KBM-7 (cell line): ENCODE measurements at places on chromosomes 11 and 22.

- no peak for DNase-seq
These were observed 11.5 kb downstream of the VSTM5 start for GRCh38 chr11:93838967-93839366.

GRCh38 chr11:106088896-106089295 lies 11.4 kb downstream of the AASDHPPT start:
- no peak for DNase-seq

DNA sequence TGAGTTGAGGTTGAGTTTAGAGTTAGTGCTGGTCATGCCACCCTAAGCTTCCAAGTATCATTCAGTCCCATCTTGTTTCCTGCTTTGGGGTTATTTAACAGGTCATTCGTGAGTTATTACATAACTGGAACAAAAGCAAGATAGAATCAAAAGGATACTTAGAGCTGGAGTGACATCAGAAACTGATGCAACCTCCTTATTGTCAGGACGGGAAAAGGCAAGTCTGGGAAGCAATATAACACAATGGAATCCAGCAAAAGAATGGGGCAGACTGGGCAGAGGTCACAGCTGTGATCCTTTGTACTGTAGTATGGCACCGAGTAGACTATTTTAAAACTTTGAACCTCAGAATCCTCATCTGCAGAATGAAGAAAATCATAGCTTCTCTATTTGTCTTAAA lies 4.4 kb upstream of the PRSS23 start:
- DNase-seq, result no peak

DNA sequence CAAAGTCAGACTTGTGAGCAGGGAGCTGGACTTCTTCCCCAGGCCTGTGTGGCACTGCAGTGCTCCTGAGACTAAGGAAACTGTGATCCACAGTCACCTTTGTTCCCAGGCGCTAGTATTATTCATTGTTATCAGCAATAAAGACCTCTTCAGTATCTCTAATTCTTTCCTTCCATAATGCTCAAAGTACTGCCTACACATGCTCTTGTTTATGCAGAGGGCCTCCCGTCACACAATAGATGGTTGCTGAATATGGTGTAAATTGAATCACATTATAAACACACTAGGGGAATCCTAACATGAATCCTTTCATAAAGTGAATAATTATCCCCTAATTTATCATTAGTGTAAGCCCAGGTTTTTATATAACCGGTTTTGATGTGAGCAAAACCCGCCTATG lies 493.3 kb downstream of the BUD13 start:
- no peak for DNase-seq

DNA sequence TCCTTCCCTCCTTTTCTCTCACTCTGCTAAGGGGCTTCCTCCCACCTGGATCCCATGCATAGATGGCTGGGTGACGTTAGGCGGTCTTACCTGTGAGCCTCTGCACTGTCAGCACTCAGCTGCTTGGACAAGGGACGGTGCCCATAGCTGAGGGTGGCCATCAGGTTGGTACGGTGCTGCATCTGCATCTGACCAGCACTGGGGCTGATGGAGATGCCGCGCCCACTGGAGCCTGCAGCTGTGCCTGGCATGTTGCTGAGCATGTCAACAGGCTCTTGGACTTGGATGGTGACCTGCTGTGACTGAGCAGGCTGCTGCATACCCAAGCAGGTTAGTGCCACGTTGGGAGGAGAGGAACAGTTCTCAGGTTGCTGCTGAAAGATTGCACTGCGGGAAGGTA lies 21.8 kb upstream of the APOA1 start:
- no peak for DNase-seq

DNA sequence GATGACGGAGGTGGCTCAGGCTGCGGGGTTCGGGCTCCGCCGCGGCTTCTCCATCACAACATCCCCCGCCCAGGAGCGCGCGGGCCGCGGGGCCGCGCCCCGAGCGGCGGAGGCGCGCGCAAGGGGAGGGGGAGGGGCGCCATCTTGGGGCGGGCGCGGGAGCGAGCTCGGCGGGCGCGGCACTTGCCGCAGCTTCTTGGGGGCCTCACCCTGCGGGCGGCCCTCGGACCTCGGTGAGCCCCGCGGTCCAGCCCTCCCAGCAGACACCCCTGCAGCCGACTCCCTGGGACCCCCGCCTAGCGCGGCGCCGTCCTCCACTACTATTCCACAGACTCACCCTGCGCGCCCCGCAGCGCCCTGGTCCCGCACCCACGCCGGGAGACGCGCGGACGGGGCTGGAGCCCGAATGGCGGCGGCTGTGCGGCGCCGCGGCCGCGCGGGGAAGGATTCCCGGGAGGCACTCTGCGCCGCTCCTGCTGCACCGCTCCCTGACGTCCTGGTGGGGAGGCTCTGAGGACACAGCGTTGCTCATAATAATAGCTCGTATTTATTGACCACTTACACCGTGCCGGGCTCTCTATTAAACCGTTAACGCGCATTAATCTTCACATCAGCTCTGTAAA lies at the start of gene APBB1:
Gene APBB1 (minus strand): TSS at position 86 of the 623 bp plus-strand sequence. CDS start 7,747 bp downstream, outside the sequence.
- DNase-seq, result peak; percentile 60

DNA sequence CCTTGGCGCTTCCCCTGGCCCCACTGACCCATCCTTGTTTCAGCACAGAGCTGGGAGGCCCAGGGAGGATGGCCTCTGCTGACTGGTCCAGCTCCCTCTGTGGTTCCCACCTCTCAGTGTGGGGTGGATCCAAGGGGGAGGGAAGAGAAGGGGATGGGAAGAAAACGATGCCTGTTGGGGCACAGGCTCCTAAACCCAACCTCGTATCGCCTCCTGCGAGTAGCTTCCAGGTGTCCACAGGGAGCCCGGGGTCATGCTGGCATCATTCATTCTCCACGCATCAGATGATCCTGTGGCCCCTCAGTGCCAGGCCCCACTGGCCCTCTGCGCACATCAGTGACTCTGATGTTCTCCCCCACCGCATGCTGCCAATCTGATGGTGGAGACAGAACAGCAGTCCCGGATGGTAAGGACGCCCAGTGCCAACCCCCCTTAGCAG lies 5.1 kb downstream of the MYEOV start:
- DNase-seq, result no peak

- DNase-seq, result no peak
These were observed 66.5 kb downstream of the PPP2R1B start for GRCh38 chr11:111699579-111700156.

DNA sequence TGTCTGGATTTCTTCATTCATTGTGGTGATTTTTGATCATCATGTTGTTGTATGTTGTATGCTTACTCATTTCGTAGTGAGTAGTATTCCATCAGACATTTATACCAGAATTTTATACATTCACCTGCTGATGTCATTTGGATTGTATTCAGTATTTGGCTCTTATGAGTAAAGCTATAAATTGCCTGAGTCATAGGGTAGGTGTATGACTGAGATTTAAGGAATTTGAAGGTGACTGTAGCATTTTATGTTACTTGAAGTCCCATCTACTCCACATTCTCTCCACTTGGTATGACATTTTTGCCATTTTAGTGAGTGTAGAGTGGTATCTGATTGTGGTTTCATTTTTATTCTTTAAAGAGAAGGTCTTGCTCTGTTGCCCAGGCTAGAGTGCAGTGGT lies 548.2 kb downstream of the TBC1D22A start:
- no peak for DNase-seq

DNA sequence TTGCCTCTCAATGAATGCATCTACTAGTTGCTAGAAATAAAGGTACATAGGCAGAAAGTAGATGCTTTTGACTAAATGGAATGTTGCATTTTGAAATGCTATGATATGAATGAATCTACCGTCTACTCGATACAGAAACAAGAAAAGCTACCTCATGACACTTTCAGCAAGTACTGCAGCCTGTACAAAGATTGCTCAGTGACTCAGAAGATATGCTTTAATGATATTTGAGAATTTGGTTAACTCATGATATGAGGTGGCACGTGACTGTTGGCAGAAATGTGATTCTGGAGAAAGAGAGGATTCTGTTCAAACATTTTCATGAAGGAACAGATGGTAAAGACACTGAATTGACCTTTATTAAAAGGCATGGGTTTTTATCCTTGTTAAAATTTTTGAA lies 76.0 kb downstream of the HSD17B12 start:
- DNase-seq, result no peak

GRCh38 chr11:67177399-67178281 lies 58.6 kb downstream of the KDM2A start:
- no peak for DNase-seq

DNA sequence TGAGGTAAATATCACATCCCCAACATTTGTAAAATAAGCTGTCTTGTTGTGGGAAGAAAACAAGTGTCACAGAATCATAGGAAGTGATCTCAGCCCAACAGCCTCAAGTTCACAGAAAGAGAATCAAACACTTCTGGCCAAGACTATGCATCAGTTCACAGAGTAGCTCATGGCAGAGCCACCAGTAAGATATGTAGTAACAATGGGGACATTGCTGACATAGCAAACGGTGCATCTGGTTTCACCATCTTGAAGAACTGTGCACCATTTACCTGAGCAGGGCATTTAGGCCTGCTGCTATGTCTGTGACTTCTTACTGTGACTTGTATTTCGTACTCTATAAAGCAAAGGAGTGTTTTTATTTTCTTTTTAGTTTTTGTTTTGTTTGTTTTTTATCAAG lies 585.3 kb upstream of the FAT3 start:
- no peak for DNase-seq

DNA sequence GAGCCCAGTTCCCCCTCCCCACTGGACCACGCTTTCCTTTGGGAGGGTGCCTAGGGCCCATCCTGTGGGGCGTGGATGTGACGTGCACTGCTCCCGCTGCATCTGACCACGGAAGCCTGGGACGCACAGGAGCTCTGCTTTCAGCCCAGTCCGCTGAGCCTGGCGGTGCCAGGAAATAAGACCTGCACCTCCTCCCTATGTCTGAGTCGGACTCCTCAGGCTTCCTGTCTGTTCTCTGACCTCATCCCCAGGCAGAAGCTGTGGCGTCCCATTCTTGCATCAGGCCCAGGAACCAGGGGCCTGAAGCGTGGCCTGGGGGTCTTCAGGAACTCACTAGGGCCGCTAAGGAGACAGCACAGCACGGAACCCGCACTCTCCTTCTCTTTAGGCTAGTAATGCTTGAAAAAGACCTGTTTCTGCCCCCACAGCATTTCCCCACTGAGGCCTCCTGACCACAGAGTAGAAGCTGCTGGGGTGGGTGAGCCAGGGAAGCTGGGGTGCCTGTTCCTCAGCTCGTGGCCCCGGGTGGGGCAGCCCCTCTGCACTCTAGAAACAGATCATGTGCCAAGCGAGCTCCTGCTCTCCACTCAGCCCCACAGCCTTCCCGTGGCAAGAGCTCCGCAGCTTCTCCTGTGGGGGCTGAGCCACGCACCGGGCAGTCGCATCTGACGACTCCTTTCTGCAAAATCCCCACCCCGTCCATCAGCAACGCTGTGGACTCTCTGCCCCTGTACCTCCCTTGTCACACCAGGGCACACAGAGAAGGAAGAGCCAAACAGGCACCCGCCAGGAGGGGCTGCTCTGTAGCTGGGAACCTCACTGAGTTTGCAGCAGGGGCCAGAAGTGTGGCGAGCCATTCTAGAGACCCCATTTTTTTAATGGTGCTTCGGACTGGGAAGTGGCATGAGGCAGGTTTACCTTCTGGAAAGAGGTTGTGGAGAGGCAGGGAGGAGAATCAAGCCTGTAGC lies 22.6 kb downstream of the MOV10L1 start:
- peak; percentile 72 for DNase-seq

- no peak for DNase-seq
These were observed 789.0 kb downstream of the KCNA4 start for GRCh38 chr11:29227811-29228210.

DNA sequence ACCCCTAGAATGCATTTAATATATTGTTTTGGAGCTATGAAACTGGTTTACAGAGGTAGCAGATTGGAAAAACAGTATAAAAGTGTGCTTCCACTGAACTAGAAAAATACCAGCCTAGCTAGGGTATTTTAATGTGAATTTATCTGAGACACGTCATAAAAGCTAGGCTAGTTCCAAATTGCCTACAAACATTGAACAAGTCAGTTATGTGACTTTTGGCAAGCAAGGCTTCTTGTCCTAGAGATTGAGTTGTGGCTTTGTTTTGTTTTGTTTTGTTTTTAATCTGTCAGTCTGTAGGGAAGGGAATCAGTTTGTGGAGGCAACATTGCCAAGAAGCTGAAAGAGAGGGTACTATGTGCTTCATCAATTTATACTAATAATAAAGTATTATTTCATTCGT lies 24.2 kb downstream of the RTN3 start:
- DNase-seq, result no peak

GRCh38 chr11:44443836-44444769 lies 121.4 kb upstream of the CD82 start:
- DNase-seq, result no peak

- no peak for DNase-seq
These were observed 13.6 kb upstream of the OR56B1 start for GRCh38 chr11:5722622-5723021.

DNA sequence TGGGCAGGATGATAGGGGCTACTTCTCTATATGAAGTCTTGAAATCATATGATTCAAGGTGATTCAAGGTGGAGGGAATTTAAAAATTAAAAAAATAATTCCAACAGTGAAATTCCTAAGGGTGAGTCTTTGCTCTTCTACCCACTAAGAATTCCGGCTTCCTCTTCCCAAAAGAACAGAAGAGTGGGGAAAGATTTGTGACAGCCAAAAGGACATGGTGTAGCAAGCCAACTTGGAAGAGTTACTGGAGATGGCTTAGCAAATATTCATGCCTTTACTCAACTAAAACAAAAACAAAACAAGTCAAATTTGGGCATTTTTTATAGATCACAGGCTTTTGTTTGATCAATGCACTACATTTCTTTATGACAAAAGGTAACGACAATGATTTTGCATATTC lies 12.3 kb downstream of the ZBED5 start:
- no peak for DNase-seq

DNA sequence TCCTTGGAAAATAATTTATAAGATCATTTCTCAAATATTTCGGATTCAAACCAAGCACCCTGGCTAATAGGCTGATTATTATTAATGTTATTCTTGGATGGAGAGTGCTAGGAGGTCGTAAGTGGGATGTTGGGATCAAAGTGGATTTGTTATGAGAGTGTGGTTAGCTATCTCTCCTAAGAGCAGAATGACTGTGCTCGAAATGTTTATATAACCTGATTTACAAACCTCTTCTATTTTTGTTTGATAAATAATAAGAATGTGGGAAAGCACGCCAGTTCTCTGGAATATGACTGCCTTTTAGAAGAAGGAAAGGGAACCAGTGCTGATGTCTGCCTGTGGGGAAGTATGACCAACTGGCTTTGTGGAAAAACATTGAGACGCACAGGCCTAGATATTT lies 527.5 kb downstream of the NTM start:
- no peak for DNase-seq

DNA sequence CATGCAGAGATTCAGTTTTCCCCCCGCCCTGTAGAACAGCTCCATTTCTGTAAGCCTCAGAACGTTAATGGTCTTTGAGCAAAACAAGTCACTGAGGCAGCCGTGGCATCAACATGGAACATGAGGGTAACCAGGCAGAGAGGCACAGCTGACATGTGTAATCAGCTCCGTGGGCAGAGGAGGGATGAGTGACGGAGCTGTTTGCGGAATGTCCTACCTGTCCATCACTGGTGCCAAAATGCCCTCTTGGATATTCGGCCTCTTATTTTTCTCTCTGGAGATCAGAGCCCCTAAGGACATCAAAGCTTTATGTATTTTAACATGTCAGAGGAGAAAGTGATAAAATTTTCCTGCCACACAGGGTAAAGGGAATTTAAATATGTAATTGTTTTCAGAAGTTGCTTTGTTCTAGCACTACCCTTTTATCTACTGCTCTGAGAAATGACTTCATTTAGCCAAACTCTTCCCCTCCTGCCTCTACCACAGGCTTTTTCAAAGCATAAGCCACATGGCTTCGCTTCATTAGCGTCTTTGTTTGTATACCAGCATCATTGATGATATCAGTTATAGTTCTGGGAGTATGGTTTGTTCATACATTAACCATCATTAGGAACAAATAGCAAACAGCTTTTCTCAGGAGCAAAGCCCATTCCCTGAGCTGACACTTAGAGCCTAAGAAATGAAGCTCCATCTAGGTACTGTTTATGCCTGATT lies 32.9 kb downstream of the C11orf71 start:
- DNase-seq, result no peak
